ENCODE measurements at places on chromosomes 13 and 19.

- DNase-seq = no peak
Measured at GRCh38 chr19:55347442-55348009, 7.0 kb downstream of the COX6B2 start.

DNA sequence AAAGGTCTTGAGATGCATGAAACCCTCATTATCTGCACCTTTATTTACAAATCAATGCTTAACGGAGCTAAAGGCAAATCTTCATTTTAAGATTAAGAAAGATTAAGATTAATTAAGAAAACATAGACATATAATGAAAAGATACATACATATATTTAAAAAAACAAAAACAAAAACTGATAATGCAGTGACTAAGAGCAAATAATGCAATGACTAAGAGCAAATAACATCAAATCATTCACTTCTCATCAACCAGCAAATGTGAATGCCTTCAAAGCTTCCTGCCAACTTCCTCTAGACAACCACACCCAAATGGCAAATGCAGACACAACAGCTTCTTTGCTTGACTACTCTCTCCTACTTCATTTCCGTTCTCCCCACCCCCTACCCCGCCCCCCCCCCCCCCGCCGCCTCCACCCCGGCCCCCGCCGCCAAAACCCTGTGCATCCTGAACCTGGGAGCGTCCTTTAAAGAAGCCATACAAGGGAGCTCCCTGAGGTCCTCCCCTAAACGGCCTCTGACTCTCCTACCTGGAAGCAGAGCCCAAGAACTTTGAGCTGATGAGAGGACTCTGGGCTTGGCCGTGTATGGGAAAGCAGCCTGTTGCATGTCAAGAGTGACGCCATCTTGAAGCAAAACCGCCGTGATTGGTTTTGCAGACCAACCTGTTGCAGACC, 24.5 kb downstream of the TEX101 start:
- peak; percentile 81 for DNase-seq

DNA sequence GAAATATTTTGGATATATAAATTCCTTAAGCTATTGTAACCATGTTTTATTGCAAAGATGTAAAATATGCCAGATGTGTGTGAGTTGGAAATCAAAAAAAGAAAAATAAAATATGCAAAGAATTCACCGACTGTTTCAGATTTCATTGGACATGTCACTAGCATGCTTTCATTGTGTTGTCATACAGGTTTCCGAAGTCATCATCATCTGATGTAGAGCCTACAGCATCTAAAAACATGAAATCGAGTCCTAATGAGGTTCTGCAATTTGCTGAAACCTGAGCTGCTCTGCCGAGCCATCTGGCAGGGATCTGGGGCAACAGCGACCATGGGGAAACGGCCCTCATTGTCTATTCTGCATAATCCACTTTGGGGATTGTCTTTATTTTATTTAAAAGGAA, 196.1 kb upstream of the MAB21L1 start:
- DNase-seq = no peak

- no peak for DNase-seq
Measured at GRCh38 chr19:34215006-34215665, 39.2 kb upstream of the GARRE1 start.

- DNase-seq = no peak
Measured at GRCh38 chr13:103031332-103031873, 34.8 kb downstream of the SLC10A2 start.

DNA sequence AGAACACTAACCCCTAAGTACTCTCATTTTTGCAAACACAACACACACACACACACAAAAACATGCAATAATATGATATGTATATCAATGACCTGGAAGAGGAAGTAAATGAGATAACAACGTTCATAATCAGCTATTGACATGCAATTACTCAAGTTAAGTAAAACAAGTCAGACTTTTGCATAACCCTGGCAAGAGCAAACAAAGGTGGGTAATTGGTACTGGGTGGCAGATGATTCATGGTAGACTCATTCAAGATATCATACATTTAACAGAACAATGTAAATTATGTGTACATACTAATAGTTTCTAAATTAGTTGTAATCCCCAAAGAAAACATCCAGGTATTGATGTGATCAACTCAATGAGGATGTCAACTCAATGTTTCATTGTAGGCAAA, 508.8 kb downstream of the DACH1 start:
- DNase-seq = no peak
